ENCODE measurements at places on chromosomes 16 and 17.
A peak's percentile ranks its signal among the peaks of the same experiment; 100 is the strongest.

- DNase-seq = no peak
These were observed 26.3 kb downstream of the ZC3H18 start for GRCh38 chr16:88596483-88596882.

- no peak for DNase-seq
These were observed 2.8 kb downstream of the PLCD3 start for GRCh38 chr17:45129426-45129939.

- DNase-seq = no peak
These were observed 260.7 kb downstream of the MAF start for GRCh38 chr16:79339863-79340262.

- no peak for DNase-seq
These were observed 67.9 kb downstream of the CEP95 start for GRCh38 chr17:64574646-64575045.

DNA sequence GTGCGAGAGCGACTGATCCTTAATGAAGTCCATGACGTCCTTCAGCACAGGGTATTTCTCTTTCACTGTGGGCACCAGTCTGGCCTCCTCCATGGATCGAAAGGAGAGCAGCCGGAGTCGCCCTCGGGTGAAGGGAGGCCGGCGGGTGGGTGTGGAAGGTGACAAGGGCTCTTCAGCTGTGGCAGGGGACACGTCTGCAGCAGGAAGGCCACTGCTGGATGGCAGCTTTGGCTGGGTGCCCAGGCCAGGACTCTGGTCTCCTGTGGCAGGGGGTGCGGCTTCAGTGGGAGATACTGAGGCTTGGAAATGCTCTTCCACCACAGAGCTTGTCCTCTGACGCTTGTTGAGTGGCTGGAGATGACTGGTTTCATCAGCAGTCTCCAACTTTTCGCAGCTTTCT, 78.5 kb downstream of the ZZEF1 start:
- no peak for DNase-seq

DNA sequence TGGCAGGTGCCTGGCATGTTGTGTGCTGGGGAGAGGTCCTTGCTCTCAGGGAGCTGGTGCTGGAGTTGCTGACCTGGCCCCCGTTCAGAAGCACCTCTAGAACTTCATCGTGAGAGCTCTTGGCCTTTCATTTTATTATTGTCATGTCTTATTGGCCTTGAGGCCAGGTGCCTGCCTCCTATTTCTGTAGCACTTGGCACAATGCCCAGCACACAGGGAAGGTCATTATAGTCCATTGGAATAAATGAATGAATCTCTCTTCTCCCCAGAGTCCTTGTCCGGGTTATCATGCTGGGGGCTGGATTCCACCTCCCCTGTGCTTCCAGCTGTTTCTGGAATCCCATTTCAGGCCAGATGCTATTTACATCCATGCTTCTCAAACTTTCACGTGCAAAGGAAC, 169.2 kb downstream of the HAPSTR1 start:
- DNase-seq = no peak

DNA sequence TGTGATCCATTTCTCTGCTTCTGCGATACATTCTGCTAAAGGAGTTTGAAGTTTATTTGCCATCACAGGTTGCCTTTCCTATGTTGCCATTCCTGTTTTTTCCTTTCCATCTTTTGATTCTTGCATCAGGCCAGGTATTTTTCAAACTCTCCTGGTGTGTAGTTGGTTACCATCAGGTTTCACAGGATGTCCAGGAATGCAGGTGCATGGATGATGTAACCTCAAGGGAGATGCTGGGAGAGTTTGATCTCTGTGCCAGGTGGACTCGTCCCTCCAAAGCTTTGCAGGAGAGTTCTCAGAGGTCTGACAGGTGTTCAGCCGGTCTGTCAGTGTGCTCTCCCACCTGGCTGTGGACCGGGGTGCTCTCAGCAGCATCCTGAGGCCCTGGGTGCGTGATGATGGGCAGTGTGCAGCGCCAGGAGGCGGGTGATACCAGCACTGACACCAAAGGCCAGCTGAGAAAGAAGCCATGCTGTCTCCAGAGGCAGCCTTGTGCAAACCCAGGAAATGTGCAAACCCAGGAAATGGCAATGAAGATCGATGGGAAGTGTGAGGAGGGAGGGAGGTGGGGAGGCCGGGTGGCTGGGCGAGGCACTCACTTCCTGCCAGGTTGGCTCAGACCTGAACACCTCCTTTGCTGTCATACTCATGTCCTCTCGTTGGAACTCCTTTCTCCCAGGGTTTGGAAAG, 1.7 kb downstream of the ATP2C2 start:
- no peak for DNase-seq

GRCh38 chr17:72613806-72614292, 478.6 kb downstream of the SLC39A11 start:
- DNase-seq = no peak

GRCh38 chr17:15281909-15282308, 16.8 kb upstream of the PMP22 start:
- no peak for DNase-seq

- DNase-seq = no peak
These were observed 27.8 kb downstream of the GRIN2A start for GRCh38 chr16:10154389-10154788.

DNA sequence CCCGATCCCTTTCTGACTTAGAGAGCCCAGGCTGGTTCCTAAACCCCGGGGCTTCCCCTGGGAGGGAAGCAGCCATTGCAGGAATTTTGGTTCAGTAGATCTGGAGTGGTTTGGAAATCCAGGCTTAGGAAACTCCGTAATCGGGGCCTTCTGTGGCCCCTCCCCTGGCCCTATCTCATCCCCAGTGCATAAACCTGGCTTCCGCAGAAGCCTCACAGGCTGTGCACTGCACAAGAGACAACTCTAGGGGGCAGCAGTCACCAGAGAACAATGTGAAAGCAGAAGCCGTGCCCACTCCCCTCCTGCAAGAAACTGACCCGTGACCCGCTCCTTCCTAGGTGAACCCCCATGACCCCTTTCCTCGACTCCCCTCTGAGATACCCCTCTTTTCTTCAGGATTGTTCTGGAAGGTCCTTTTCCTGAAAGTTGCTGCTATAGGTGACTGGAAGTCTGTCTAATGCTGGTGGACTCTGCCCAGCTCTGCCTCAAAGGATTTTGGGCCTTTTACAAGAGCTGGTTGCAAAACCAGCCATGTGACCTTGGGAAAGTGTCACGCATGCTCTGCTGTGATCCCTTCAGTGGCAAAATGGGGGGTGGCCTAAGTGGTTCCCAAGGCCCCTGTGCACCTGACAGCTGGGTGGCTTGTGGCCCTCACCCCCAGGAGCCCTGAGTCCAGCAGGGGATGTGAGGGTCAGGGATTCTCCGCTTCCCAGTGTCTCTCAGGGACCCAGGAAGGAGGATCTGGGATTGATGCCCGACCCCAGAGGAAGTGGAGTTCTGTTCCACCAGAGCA, 14.4 kb downstream of the GUCY2D start:
- peak; percentile 46 for DNase-seq

Measured in activated T-cell treated with anti-CD3 and anti-CD28 coated beads, Interleukin-2, amount 50 U/mL, for 1 hour (primary cell).